ENCODE measurements at places on chromosomes 11 and 22.

DNA sequence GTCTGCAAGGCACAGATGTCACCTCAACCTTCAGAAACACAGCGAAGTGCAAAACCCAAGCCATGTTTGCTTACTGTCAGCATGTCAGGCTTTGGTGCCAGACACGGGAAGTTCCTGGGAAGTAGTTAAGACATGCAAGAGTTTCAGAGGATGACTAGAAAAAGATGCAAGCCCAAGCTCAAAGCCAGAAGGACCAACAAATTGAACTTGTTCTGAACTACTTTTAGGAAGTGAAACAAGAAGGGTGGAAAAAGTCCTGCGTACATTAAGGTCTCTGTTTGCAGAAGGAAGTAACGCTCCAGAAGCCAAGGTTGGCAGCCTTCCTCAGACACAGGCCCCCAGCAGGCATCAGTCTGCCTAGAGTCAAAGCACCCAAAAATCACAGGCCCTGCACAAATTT, 2.6 kb downstream of the AP1B1 start:
- no peak for DNase-seq

- DNase-seq = no peak
Measured at GRCh38 chr11:46896719-46897406, 21.5 kb downstream of the LRP4 start.

GRCh38 chr11:63567044-63567840, 4.1 kb upstream of the PLAAT2 start:
- DNase-seq = peak; percentile 74

DNA sequence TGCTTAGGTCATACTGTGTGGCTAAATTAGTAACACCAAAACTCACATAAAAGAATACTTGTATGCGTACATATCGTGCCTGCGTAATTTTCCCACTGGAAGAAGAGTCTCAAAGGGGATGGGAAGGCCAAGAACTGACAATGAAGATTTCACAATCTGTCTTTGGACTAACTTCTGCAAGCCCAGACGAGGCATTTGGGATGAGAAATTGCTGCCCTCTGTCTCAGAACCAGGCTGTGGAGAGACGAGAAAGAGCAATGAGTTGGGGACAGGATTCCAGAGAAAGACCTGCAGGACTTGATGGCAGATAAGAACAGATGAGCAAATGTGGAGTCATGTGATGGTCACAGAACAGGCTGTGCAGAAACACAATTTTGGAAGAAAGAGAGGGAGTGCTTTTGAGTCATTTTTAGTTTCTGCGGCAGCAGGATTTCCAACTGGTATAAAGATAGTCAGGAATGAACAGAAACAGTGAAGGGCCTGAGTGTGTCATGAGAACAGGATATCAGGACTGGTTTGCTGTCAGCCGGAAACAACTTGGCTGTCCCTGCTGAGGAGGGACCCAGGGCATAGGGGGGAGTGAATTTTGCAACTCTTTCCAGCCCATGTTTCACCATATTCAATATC, 82.7 kb upstream of the CTSC start:
- DNase-seq = no peak

GRCh38 chr11:84608837-84609196, 1018.3 kb downstream of the DLG2 start:
- DNase-seq = no peak

- no peak for DNase-seq
Measured at GRCh38 chr11:85712953-85713352, 27.0 kb upstream of the CCDC89 start.

GRCh38 chr11:114384487-114384886, 15.8 kb downstream of the C11orf71 start:
- no peak for DNase-seq

- DNase-seq = no peak
Measured at GRCh38 chr11:69378303-69379141, 84.6 kb downstream of the MYEOV start.

DNA sequence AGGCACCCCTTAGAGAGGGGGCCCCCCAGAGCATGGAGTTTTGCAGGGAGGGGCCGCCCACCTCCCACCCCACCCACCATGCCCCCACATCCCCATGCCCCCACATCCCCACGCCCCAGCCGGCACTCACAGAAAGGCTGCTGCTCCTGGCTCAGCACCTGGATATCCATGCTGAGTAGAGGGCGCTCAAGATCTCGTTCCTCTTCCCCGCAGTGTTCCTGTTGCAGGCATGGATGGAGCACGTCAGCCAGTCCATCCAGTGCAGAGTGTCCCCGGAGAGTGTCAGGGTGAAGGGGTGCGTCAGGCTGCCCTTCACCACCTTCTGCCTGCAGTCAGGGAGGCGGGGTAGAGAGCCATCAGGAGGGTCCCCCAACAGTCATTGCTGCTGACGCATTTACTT, 156.2 kb downstream of the CRYBB2 start:
- no peak for DNase-seq

GRCh38 chr22:46578824-46579561, 41.2 kb upstream of the GRAMD4 start:
- no peak for DNase-seq

- no peak for DNase-seq
Measured at GRCh38 chr11:128501632-128502549, 85.5 kb downstream of the ETS1 start.

DNA sequence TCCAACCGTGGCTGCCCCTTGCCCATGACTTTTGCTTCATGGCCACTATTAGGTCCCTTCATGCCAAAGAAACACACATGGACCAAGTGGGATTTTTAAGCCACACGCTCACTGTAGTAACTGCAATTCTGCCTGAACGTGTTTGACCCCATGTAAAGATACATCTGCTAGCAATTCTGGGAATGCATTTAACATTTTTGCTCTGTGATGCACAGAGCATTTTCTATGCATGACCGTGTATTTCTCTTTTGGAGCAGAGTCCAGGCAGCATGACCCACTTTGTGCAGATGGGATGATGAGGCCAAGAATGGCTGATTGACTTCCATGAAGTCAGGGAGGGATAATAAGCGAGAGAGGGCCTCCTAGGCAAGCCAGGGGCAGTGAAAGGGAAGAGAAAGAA, 108.5 kb downstream of the TP53I11 start:
- no peak for DNase-seq

GRCh38 chr11:123454796-123455195, 24.7 kb downstream of the GRAMD1B start:
- no peak for DNase-seq

DNA sequence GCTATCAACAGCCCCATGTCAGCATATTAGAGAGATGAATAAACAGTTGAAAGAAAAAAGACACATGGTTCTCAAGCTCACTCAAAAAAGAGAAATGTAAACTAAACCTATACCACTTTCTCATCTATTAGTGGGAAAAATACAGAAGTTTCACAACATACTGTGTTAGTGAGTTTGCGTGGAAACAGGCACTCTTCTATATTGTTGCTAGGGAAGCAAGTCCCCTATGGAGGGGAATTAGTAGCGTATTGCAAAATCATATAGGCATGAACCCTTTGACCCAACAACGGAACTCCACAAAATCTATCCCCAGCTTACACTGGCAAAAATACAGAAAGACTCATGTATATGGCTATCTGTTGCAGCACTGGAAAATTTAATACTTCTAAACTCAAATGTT, 14.2 kb upstream of the RFPL2 start:
- no peak for DNase-seq

- no peak for DNase-seq
Measured at GRCh38 chr22:49016909-49017481, 810.7 kb downstream of the BRD1 start.

GRCh38 chr22:28246397-28246796, 327.3 kb upstream of the PITPNB start:
- no peak for DNase-seq

- DNase-seq = no peak
Measured at GRCh38 chr11:25515576-25515975, 816.4 kb upstream of the ANO3 start.

GRCh38 chr22:47807506-47807905, 1045.1 kb downstream of the TBC1D22A start:
- DNase-seq = no peak

DNA sequence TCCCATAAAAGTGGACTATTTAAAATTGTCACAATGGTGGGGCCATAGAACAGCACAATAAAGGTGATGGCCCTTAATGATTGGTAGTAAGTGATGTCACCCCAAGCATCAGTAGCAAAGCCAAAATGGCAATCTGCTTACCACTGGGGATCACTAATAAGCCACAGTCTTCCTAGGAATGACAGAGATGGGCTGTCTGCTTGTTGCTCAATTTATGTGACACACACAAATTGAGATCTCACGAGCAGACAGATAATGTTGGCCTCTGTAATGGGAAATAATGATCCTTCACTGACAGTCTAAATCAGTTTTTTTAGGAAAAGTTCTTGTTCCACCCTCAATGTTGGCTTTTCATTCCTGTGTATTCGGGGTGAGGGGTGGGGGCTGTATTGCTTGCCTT, 515.1 kb downstream of the BRD1 start:
- DNase-seq = no peak

DNA sequence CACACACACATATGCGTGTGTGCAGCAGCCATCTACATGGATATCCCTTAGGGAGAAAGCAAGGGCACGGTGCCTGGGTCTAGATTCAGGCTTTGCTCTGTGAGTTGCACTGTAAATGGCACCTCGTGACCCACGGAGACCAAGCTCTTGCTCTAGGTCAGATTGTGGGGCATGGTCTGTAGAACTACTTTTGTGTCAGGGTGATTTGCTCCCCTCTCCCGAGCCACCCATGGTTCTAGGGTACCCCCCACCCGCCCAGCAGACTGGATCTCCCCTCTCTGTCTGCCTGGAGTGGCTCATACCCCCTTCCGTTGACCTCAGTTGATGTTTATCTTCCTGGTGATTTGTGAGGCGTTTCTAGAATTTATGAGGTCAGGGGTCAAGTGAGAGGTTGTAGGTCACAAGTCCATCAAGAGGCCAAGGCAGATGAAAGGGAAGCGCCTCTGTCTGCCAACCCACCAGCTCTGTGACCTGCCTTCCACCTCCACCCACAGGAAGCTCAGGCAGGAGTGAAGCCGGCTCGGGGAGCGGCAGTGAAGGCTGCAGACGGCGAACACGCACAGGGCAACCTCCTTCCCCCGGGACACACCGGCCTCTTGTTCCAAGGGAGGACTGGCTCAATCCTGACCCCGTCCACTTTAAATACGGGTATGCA, 76.2 kb upstream of the TTLL12 start:
- peak; percentile 19 for DNase-seq

All from stimulated activated CD4-positive, alpha-beta T cell treated with anti-CD3 and anti-CD28 coated beads, Interleukin-4, amount 100 ng/mL, for 24 hours (primary cell).